ENCODE measurements at places on chromosomes 1 and 21. TPM values are rescaled to one million over a fixed set of nuclear protein-coding genes. Genes with fewer than 3 reads are reported as not detected.

Gene TNFRSF18
- polyA plus RNA-seq = 0.50 TPM

- peaks cover 16% of the 10 kb centered on the region for H3K4me1 ChIP-seq
- no peaks in the 10 kb centered on the region for H3K36me3 ChIP-seq
- no peaks in the 10 kb centered on the region for H3K27me3 ChIP-seq
- H3K4me3 ChIP-seq = no peak overlapping the region
These were observed 32.9 kb downstream of the JAK1 start for GRCh38 chr1:64933296-64934070.

DNA sequence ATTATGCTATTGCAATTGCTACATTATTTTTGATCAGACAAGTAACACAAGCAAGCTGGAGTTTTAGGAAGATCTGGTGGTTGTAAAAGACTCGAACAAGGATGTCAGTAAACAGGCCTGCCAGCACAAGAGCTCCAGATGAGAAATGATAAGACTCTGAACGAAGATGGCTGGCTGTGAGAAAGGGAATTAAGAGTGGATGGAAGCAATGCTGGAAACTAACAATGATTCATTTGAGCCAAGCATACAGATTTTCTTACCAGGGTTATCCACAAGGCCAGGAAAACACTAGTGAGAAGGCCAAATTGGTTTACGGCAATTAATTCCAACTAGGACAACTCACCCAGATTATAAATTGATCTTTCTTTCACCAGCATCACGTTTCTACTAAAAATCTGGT, 54.2 kb downstream of the NRIP1 start:
- no peaks in the 10 kb centered on the region for H3K4me1 ChIP-seq
- DNase-seq = no peak
- H3K36me3 ChIP-seq = no peaks in the 10 kb centered on the region
- H3K4me3 ChIP-seq = no peak overlapping the region
- H3K27ac ChIP-seq = no peak overlapping the region

GRCh38 chr1:90671251-90671650, 45.9 kb downstream of the BARHL2 start:
- no peaks in the 10 kb centered on the region for H3K36me3 ChIP-seq
- peaks cover 3% of the 10 kb centered on the region for H3K27me3 ChIP-seq
- no peaks in the 10 kb centered on the region for H3K4me1 ChIP-seq
- no peak for DNase-seq
- no peak overlapping the region for H3K27ac ChIP-seq

DNA sequence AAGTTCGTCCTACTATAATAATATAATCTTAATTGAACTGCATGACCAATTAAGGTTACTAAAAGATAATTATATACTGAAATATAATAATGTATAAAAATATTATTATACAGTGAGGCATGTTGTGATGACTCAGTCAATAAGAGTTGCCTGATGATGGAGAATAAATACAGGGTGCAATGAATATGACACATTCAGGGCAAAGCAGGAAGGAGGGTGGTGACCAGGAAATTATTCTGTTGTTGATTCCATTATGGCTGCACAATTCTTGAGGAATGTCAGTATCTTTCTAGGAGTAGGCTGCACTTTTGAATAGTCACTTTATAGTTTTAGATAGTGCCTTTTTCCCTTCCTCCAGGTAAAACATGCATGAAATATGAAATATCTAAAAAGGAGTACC, 46.4 kb upstream of the RGS21 start:
- H3K27ac ChIP-seq = no peak overlapping the region
- H3K4me3 ChIP-seq = no peak overlapping the region
- H3K36me3 ChIP-seq = no peaks in the 10 kb centered on the region

- no peak overlapping the region for H3K4me3 ChIP-seq
- no peak for DNase-seq
- peaks cover 11% of the 10 kb centered on the region for H3K4me1 ChIP-seq
- no peaks in the 10 kb centered on the region for H3K36me3 ChIP-seq
These were observed 3.4 kb upstream of the TMEM222 start for GRCh38 chr1:27318596-27318995.

DNA sequence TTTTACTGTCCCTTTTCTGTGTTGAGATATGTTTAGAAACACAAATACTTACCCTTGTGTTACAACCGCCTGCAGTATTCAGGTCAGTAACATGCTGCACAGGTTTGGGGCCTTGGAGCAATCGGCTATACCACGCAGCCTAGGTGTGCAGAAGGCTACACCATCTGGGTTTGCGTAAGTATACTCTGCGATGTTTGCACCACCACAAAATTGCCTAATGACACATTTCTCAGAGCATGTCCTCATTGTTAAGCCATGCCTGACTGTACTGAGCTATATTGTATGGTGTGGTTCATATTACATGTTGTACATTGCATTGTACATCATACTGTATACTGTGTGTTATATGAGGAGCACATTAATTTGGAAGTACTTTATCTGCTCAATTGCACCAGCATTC, 247.4 kb downstream of the RHOU start:
- DNase-seq = no peak
- no peak overlapping the region for H3K4me3 ChIP-seq
- H3K27ac ChIP-seq = peak overlapping the region; percentile 55
- no peaks in the 10 kb centered on the region for H3K36me3 ChIP-seq

All from left lung (tissue), 14 donors.